Spinal cord (tissue), 10 donors: ENCODE measurements at places on chromosomes 1 and 21. TPM values are rescaled to one million over a fixed set of nuclear protein-coding genes. Genes with fewer than 3 reads are reported as not detected.

DNA sequence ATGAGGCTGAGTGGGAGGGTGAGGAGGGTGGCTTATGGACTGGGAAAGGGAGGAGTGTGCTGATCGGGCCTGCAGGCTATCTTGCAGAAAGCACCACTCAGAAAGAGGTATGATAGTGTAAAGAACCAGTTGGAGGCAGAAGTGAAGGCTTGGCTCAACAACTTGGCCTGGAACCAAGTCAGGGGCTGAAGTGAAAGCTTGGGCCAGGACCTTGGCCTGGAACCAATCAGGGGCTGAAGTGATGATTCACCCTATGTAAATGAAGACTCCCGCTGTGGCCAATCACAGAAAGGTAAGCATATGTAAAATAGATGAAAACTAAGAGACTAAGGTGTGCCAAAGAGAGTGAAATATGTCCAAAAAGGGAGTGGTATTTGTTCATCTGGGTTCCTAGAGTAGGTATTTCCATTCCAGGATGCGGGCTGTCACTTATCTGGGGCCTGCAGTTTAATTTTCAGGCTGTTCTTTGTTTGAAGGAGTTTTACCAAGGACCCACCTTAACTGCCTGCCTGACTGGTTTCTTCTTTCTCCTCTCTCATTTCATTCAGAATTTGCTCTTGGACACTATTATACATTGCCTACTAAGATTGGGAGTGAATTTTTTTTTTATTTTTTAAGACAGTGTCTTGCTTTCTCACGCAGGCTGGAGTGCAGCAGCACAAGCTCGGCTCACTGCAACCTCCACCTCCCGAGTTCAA is 5.1 kb upstream of the RFX5 start:
- DNase-seq, result no peak

DNA sequence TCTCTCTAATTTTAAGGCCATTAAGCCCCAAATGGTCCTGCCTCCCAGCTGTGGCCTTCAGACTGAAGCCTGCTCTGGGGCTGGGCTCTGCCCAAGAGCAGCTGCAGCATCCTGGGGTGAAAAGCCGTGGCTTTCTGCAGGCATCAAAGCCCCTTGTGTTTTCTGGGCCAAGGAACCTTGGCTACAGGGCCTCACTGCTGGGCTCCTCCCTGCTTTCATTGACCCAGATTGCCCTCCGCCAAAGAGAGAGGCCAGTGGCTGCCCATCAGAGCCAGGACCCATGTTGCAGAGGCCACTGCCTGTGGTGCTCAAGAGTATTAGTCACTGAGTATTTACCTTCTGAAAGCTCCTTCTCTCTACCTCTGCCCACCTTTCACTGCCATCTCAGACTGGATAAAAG is 1.6 kb downstream of the ZNF648 start:
- peak; percentile 34 for DNase-seq

- DNase-seq, result no peak
Measured at GRCh38 chr1:10795276-10796021, 997 bp downstream of the CASZ1 start.

GRCh38 chr1:233393926-233394680 is 66.6 kb downstream of the MAP3K21 start:
- DNase-seq, result no peak

DNA sequence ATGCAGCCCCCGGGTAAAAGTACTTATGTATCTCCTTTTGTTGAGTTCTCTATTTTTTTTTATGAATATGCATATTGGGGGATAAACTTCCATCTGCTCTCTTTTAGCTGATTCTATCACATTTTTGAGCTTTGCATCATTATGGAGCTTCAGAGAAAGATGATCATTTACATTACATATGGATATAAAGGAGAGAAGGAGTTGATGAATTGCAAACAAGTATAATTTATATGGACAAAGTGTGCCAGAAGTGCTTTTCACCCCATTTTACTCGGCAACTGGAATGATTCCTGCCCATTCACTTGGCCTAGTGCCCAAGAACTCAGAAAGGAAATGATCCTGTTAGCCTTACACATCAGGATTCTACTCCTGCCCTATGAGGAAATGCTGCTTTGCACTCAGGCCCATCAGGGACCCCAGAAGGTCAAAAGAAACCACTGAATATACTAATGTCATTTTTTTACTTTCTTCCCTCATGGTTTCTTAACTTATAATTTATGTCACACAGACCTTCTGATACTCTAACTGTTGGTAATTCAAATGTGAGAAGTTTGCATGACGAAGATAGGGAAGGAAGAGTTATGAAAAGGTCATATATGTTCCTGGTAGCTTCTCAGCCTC is 65.6 kb downstream of the SAMSN1 start:
- no peak for DNase-seq

DNA sequence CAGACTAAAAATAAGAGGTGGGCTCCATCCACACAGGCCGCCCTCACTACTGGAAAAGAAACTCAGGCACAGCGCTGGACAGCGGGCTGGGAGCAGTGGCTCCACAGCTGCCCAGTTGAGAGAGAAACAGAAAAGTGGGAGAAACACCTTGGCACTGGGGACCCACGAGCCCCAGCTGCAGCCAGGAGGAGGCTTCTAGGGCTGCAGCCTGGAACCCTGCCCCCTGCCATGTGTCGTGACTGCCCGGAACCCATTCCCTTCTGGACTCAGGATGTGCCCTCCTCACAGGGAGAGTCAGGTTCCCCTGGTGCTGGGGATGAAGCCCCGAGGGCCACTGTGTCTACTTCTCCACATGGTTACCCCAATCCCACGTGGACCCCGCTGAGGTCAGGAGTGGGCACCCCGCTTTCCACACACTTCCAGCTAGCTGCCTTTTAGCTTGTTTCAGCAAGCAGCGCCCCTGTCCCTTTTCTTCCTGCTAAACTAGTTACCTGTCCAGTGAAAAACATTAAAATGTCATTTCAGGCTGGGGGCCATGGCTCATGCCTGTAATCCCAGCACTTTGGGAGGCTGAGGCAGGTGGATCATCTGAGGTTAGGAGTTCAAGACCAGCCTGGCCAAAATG is 35.9 kb downstream of the PARP1 start:
- no peak for DNase-seq

DNA sequence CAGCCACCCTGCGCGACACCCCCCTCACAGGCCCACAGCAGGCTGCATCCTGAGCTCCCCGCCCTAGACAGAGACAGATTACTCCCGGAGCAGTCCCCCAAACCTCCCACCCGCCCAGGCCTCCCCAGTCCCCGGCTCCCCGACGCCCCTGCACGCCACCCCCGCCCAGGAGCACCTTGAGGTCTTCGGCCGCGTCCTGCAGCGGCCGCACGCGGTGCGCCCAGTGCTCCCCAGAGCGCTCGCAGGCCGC is 731 bp downstream of the TRIM11 start:
- no peak for DNase-seq

DNA sequence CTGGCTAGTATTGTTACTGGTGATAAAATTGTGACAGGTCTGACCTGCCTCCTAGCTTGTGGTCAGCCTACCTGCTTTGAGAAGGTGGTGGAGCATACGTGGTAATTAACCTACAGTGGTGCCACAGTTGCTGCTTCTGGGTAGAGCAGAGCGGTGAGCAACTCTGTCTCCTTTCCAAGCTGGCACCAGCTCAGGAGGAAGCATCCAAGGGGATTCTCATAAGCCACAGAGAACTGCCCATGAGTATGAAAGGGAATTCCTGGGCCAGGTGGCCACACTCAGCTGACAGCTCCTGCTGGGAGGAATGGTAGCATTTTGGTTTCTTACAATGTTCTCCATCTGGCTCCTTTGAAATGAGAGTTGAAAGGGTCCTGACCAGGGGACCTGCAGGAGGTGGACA is 39.4 kb downstream of the ATP2B4 start:
- DNase-seq, result no peak

DNA sequence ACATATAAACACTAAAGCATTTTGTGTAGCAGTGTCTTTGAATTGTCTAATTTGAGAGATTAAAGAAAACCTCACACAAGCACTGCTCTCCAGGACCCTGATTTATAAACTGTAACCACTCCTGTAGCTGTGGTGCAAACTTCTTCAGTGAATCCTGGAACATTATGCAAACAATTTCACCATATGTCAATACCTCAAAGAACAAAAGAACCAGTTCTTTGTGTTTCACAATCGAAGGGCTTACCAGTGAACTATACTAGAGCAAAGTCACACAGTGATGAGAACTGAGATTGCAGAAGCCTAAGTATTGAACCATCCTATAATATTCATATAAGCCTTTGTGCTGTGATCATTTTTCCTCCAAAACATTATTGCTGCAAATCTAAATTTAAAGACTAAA is 21.5 kb downstream of the DPH5 start:
- DNase-seq, result no peak

GRCh38 chr1:35947547-35947946 is 16.6 kb downstream of the AGO3 start:
- no peak for DNase-seq

GRCh38 chr1:169680377-169681019 is 30.9 kb downstream of the SELL start:
- no peak for DNase-seq

DNA sequence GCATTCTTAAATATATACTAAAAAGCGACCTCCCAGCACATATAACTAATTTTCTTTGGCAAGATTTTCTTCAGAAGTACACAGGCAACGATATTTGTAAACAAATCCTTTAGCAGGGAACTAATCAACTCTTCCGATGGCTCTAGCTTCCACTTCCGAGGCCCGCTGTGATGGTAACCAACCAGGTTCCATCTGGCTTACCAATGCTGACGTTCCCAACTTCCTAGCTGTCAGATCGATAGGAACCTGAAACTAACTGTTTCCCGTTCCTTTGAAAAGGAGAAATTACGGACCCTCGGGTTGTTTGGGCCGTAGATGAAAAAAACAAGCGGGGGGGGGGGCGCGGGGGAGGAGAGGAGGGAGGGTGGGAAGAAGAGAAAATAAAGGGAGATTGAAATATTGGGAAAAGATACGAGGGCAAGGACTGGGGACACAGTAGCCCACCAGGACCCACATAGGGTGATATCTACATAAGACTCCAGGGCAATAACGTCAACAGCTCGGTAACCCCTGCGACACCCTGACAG is 513 bp downstream of the GTF2B start:
- peak; percentile 78 for DNase-seq

DNA sequence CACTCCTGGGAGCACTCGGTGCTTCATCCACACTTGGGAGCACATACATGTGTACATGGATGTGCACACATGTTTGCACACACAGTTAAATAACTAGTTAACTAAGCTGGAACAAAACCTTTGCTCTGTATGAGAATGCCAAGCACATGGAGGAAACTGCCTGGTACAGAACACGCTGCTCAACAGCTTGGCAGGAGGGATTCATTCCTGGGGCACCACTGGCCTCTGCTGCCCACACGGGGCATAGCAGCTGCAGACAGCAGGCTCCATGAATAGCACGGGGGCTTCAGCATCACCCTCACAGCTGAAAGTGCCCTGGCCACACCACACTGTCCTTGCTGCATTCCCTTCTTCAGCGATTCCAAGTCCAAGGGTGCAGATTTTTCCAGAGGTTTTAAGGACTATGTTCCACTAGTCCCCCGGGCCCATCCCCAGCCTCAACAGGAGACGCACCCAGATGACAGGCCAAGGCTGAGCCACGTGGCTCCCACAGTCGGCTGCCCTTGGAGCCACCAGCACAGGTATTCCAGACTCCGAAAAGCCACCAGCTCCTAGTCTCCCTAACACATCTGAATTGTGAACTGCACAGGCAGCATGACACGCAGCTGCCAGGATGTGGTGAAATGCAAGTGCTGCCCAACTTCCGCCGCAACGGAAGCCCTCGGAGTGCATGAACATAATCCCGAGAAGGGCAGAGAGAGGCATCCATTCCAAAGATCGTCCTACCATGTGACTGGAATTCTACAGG is 16.9 kb downstream of the NPHP4 start:
- peak; percentile 56 for DNase-seq

DNA sequence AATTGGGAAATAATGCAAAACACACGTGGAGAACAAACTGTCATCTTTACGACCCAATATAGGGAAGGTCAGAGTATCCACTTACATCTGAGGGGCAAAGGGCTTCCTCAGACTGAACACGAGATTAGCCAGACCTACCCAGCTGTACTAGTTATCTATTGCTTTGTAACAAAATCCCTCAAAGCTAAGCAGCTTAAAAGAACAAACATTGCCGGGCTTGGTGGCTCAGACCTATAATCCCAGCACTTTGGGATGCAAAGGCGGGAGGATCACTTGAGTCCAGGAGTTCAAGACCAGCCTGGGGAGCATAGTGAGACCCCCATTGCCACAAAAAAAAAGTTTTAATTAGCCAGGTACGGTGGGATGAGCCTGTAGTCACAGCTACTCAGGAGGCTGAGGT is 262.8 kb downstream of the LTN1 start:
- no peak for DNase-seq

- DNase-seq, result peak; percentile 95
Measured at GRCh38 chr1:196034080-196034706, 574.0 kb downstream of the KCNT2 start.

The CYP4X1 gene
- total RNA-seq, result 33.3 TPM

The OBSCN gene
- total RNA-seq, result 27.2 TPM

The G0S2 gene
- 6.1 TPM for total RNA-seq

The GCSAML gene
- total RNA-seq, result 0.11 TPM

The ATP5IF1 gene
- total RNA-seq, result 182 TPM

The CEP85 gene
- 16.1 TPM for total RNA-seq

The KRTAP15-1 gene
- not detected for total RNA-seq

The NOTCH2 gene
- 104 TPM for total RNA-seq

The ANKRD35 gene
- 3.7 TPM for total RNA-seq

The LRIF1 gene
- total RNA-seq, result 12.6 TPM

The EIF3I gene
- 185 TPM for total RNA-seq

The GRIK1 gene
- 12.0 TPM for total RNA-seq

The CELA3B gene
- total RNA-seq, result not detected

The PLA2G2C gene
- total RNA-seq, result not detected

The CD1B gene
- not detected for total RNA-seq

The SEC16B gene
- 3.7 TPM for total RNA-seq

The KCNA10 gene
- total RNA-seq, result not detected

The RBM11 gene
- 6.0 TPM for total RNA-seq

The LRP8 gene
- total RNA-seq, result 22.7 TPM

The CCDC185 gene
- total RNA-seq, result not detected
